ENCODE measurements at places on chromosomes 5 and 9.

GRCh38 chr9:137987244-137988030 is 109.9 kb downstream of the CACNA1B start:
- no peak for DNase-seq

DNA sequence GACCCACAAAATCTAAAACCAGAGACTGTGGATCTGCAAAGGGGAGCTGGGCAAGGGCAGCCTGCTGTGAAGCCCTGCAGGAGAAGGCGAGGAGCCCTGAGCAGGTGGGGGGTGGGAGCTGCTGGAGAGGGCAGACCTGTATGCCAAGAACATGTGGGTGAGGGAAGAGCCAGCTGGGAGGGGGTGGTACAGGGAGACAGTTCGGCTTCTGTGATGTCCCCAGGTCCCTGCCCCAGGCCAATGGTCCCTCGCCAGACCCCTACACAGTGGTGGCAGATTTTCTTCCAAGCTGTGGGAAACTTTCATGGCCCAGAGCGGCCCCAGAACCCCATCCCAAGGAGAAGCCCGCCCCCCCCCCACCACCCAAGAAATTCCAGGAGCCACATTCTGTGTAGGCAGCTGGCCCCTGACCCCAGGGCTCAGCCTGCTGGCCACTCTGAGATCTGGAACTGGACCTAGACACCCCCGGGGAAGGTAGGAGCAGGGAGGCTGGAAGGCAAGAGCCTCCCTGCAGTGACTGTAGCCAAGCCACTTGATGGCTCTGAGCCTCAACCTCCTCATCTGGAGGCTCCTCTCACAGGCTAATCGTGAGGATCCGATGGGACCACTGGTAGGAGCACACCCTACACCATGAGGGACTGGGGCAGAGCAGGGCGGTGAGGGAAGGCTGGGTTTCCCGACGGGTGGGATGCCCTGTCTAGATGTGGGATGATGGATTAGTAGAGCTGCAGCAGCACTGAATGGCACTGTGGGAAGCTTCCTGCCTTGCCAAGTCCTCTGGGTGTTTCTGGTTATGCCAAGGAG is 22.6 kb upstream of the CSF1R start:
- no peak for DNase-seq

DNA sequence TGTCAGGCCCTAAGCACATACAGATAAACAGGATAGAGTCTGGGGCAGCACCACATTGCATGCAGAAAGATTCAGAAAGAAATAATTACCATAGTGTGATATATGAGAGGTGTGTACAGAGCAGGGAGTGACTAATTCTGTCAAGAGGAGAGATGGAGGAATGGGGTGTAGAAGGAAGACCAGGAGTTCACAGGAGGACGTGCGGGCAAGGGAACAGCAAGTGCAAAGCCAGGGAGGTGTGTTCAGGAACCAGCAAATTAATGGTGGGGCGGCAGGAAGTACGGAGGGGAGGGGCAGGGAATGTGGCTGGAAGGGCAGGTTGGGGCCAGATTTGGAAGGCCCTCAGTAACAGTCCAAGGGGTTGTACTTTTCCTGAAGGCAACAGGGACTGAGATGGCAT is 17.4 kb downstream of the EGR1 start:
- no peak for DNase-seq

- DNase-seq = no peak
These were observed 552.2 kb downstream of the ZNF608 start for GRCh38 chr5:124194282-124194681.

DNA sequence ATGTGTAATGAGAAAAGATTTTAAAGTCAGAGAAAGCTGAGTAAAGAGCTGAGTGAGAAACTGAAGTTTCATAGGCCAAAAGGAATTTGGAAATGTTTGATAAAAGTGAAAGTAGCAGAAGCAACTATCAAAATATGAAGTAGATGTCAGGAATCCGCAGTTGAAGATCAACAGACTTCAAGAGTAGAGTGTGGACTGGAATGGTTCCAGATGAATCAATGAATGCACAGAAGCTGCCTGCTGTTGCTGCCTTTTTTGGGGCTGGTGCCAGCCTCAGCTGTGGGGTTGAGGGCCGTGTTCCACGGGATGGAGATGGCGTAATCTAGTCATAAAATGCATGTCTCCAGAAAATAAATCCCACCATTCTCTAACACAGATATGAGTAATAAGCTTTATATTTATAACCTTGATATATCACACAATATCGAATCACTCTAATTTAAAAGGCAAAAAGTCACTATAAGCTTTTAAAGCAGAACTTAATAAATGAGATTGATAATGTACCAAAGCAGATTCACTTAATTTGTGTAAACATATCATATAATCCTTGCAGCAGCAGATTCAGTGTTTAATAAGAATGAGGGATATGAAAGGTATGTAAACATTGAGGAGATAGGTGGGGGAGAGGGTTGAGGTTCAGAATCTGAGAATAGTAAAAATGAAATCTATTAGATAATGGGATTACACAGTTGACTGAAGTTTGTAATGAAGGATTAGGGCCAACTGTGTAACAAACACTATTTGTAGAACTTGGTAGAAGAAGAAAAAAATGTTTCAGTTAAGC is 652.3 kb upstream of the FTMT start:
- DNase-seq = no peak

GRCh38 chr5:62143268-62144229 is 162.5 kb upstream of the KIF2A start:
- DNase-seq = no peak
